ENCODE measurements at places on chromosomes 2 and 18.

GRCh38 chr18:63247926-63248325 is 71.6 kb downstream of the BCL2 start:
- no peak for DNase-seq

DNA sequence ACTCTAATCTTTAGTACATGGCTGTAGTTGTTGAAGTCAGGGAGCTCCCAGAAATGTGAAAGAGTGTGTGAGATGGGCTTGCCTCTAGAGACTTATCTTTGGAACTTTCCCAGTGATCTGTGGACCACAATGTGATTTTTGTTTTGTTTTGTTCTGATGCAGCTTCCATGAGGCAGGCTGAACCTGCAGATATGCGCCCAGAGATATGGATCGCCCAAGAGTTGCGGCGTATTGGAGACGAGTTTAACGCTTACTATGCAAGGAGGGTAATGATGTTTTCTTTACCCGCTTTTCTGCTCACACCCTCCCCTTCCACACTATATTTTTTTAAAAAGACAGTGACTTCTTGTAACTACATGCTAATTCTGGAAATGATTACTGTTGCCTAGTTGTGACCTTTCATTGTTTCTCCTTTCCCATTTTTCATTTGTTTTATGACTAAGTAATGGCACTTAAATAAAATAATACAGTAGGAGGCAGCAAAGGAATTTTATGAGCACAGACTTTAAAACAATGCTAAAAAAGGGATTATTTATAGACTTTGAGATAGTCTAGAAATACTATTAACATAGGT is 29.3 kb downstream of the BCL2L11 start:
- no peak for DNase-seq

GRCh38 chr2:127386246-127386645 is 1.5 kb downstream of the MAP3K2 start:
- no peak for DNase-seq

DNA sequence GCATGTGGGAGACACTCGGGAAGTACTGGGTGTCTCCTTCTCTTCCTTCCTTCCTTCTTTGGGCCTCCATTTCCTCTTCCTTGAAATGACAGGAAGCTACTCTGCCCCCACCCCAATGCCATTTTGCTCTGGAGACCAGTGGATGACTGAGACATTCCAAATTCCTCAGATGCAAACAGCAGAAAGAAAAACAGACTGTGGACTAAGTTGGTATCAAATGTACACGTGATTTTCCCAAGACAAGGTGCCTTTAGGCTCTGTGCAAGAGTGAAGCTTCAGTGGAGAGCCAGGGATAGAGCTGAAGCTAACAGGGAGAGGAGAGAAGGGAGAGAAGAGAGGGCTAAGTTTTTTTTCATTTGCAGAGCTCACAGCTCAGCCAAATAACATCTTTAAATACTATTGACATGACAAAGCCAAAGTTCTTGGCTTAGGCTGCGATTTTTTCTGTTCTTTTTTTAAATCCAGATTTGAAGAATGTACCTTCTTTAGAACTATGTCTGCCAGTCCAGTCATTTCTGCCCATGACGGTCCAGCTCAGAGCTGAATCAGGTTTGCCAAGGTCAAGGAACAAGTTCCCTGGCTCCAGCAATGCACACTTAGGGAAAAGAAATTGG is 84.5 kb upstream of the LCLAT1 start:
- no peak for DNase-seq

GRCh38 chr18:67550872-67551520 is 34.5 kb upstream of the DSEL start:
- no peak for DNase-seq

DNA sequence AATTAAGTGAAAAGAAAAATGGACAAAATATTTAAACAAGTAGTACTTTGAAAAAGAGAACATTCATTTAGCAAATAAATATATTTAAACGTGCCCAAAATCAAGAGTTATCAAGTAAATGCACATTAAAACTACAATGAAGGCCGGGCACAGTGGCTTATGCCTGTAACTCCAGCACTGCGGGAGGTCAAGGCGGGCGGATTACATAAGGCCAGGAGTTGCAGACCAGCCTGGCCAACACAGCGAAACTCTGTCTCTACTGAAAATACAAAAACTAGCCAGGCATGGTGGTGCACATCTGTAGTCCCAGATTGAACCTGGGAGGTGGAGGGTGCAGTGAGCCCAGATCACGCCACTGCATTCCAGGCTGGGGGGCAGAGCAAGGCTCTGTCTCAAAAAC is 9.8 kb downstream of the STAM2 start:
- DNase-seq: no peak

GRCh38 chr2:30923623-30924022 is 116.4 kb upstream of the CAPN13 start:
- no peak for DNase-seq

DNA sequence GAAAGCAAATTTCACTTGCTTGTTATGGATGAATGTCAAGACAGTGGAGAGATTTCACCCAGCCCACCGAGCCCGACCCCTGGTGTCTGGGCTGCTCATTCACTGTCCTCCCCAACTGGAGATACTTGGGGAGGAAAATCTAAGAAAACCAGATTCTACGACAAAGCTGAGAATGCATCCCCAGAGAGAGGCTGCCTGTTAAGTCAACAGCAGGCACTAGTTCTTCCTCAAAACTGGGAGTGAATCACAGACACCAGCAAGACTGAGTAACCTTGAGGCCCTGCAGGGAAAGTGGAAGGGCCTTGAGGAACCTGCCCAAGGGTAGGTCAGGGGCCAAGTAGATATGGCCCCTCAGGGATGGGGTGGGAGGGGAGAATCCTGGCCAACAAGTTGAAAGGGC is 34.2 kb upstream of the MLPH start:
- DNase-seq: no peak

DNA sequence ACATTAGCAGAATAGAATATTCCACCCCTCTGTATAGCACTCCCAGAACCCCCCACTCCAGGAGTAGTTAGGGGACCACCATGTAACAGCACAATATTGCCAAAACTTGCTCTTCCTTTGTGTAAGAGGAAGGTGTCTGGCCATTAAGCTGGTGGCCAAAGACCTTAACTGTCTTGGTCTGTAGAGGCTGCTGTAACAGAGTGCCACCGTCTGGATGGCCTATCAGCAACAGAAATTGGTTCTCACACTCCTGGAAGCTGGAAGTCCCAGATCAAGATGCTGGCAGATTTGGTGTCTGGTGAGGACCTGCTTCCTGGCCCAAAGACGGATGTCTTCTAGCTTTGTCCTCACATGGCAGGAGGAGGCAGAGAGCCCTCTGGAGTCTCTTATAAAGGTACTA is 61.6 kb upstream of the TGFA start:
- no peak for DNase-seq

DNA sequence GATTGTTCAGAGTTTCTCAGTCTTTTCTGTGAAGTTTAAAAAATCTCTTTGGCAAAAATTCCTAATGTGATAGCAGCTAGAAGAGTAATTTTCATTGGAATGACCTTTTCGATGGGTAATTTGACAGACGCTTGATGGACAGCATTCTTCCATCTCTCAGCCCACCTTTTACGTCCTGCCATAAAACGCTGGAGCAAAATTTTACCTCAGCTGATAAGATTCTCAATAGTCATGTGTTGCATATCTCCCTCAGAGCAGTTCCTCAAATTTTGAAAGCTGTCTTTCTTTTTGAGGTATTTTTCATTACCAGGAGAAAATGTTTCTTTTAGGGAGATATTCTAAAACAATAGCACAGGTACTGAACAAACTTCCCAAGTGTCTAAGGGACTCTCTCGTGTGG is 441.4 kb downstream of the PARD3B start:
- no peak for DNase-seq

DNA sequence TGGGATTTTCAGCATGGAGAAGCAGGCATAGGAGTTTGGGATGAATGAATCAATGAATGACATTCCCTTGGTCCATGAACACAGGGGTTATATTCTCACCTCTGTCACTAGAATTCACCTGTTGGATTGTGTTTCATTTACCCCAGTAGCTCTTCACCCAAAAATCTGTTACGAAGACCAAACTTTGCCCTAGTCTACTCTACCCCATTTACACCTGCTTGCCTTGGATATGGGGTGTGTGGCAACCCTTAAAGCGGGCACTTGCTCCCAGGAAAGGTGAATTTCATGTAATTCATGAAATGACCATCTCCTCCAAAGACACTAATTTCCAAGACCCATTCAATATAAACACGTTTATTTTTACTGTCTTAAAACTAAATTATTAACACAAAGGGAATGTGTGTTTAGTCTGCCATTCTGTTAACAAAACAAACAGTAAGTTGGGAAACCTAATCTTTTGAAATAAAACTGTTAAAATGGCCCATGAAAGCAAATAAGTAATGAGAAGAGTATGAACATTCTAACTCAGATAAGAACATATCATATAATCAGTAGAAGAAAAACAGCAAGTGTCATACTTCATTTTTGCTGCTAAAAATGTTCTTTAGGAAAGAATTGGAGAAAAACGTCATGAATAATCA is 268.0 kb downstream of the NAPG start:
- DNase-seq: no peak

GRCh38 chr2:112491946-112492345 is 10.0 kb downstream of the TTL start:
- DNase-seq: no peak

GRCh38 chr2:158269143-158269542 is 167.5 kb downstream of the UPP2 start:
- no peak for DNase-seq

- peak; percentile 51 for DNase-seq
These were observed 79.0 kb downstream of the CIB4 start for GRCh38 chr2:26561918-26562810.

DNA sequence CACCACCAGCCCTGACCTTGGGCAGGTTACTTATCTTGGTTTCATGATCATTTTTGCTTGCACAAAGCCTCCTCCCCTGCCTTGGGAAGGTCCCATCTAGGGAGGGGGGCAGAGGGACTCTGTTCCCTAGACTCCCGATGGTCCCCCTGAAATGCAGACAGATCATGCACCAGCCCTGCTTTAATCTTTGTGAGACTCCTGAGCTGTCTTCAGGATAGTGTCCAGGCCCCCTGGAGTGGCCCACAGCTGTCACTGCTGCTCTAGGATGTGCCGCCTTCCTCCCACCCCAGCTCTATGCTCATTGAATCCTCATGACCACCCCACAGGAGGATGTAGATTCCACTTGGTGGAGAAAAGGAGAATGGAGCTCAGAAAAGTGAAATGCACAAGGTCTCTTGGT is 28.0 kb downstream of the PCARE start:
- DNase-seq: no peak

DNA sequence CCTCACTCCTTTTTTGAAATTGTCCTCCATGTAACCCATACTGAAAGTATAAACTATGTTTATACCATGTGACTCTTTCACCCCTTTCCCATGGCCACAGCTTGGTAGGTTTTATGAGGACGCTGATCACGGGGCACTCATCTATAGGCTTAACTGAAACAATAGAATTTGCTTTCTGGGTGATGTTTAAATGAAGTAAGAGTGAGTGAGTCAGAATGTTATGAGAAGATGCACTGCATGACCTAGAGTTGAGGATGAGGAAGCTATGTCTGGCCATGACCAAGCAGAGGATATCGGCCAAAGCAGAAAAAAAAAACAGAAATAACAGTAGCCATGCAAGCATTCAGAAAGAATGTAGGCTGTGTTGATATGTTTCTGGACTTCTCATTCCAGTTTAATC is 34.9 kb downstream of the SCN1A start:
- DNase-seq: no peak
